AG10803 (cell line): ENCODE measurements at places on chromosomes 6 and 20.

GRCh38 chr20:57006411-57007170 is 259.9 kb downstream of the BMP7 start:
- DNase-seq: peak; percentile 23

DNA sequence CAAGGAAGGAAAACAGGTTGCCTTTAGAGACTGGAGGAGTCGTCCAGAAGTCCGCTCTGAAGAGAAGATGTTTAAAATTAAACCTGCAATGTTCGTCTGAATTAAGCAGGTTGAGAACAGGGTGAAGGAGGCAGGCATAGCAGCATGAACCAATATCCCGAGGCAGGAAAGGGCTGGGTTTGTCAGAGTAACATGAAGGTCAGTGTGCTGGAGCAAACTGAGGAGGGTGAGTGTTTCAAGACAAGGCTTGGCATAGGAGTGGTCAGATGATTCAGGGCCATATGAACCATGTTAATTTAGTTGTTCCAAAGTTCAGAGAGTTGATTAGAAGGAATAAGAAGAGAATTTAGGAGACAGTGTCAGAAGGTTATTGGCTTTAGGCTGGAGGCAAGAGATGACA is 93.3 kb downstream of the UTRN start:
- no peak for DNase-seq

DNA sequence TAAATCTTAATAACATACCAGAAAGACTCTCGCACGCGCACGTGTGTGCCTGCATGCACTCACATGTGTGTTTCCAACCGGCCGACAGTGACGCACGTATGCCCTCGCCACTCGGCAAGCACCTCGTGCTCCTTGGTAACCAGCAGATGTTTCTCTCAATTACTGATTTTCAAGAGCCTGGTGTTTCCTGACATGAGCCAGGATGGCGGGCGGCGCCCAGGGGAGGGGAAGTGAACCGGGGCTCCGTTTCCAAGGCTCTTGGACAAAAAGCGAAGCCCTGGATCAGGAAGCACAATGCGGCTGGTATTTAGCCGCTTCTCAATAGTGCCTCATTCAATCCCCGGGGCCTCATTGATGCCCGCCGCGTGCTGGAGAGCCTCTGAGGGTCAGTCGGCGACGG is 37.7 kb downstream of the PMEPA1 start:
- DNase-seq: peak; percentile 66

- peak; percentile 25 for DNase-seq
These were observed 2.8 kb downstream of the KCNQ5 start for GRCh38 chr6:72624557-72625160.

DNA sequence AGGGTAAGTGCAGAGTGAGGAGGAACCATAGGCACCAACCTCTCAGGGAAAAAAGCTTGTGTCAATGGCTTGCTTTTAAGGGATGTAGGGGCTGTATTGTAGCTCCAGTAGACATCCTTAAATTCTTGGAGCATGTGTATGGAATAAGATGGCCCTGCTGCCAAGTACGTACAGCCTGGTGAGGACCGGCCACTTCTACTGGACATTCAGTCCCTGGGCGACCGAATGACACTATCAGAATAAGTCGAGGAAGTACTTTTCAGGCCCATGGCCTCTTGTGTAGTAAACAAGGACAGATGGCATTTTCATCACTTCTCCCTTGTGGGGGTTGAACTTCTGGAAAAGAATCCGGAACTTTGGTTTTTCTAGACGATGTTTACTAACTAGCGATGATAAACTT is 32.8 kb downstream of the GFRA4 start:
- DNase-seq: no peak

- no peak for DNase-seq
These were observed 33.3 kb downstream of the SUN5 start for GRCh38 chr20:32970973-32971300.

- DNase-seq: no peak
These were observed 369.1 kb upstream of the MARCKS start for GRCh38 chr6:113488061-113488460.
